Gastroesophageal sphincter (tissue), 4 donors: ENCODE measurements at places on chromosomes 12 and 14. TPM values are rescaled to one million over a fixed set of nuclear protein-coding genes. Genes with fewer than 3 reads are reported as not detected.

GRCh38 chr14:89720741-89721729 is 233.5 kb downstream of the EFCAB11 start:
- peak; percentile 73 for ATAC-seq

Gene DAO
- total RNA-seq = not detected

Gene RNF212B
- not detected for total RNA-seq

DNA sequence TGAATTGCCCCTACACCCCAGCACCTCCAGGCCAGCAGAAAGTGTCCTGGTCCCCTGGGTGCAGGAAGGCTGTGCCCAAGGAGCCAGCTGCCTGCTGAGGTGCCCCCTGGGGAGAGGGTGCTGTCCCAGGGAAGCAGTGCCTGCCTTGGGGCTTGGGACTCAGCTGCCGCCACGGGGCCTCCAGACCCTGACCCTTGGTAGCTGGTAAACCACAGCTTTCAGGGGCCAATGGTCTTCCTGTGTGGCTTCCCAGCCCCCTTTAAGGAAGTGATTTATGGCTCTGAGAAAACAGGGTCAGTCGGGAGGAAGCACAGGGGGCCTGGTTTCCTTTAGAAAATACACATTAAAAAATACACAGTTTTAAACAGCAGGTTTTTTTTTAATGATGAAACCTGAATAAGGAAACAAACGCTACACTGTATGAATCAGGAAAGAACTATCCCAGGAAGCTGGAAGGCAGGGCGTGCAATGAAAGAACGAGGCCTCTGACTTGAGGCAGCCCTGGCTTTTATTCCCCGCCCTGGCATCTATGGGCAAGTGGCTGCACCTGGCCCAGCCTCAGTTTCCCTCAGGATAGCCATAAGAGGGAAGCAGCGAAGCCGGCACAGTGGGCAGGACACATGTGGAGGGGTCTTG is 40.6 kb upstream of the EML1 start:
- ATAC-seq = no peak

Gene ZC2HC1C
- 5.1 TPM for total RNA-seq

DNA sequence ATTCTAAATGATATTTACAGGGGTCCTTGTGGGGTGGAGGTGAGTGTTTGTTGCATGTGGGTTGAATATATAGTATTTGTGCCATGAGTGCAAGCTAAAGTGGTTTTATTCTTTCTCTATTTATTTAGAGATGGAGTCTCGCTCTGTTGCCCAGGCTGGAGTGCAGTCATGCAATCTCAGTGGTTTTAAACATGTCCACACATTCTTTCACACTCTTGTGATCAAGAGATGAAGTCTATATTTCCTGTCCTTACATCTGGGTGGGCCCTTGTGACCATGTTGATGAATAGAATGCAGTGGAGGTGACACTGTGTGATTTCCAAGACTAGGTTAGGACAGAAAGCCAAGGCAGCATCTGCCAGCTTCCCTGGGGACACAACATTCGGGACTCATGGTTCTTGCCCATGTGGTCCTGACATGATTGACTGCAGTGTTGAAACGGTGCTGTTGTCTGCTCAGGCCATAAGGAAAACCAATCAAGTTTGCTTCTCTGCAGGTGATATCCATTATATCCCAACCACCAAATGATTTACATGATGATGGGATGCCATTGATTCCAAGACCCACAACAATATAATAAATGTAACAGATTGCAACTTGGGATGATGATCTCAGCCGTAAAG is 172.6 kb downstream of the SUDS3 start:
- no peak for ATAC-seq

DNA sequence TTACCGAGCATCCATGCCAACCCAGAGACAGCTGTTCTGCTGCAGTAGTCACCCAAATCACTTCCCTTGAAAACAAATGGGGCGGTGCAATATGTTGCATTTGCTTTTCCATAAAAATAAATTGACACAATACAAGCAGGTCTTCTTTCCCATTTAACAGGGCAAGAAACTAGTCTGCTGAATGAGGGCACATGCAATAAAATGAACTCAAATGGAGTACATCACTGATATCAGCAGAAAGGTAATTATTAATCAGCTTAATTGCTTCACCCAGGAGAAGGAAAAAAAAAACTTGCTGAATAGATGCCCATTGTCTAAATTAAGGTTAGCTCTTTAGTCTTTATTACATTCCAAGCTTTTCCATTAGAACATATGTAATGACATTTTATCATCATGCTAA is 175.1 kb upstream of the GZMB start:
- ATAC-seq = no peak

Gene ABCD2
- 1.5 TPM for total RNA-seq

Gene CPNE6
- 1.5 TPM for total RNA-seq

Gene NXPH4
- not detected for total RNA-seq

GRCh38 chr12:15677228-15677627 is 112.0 kb downstream of the EPS8 start:
- ATAC-seq = no peak

Gene PPP4R4
- total RNA-seq = 0.12 TPM
